ENCODE measurements at places on chromosomes 2 and 18.

- DNase-seq: no peak
Measured at GRCh38 chr2:150872756-150873395, 385.4 kb upstream of the RND3 start.

DNA sequence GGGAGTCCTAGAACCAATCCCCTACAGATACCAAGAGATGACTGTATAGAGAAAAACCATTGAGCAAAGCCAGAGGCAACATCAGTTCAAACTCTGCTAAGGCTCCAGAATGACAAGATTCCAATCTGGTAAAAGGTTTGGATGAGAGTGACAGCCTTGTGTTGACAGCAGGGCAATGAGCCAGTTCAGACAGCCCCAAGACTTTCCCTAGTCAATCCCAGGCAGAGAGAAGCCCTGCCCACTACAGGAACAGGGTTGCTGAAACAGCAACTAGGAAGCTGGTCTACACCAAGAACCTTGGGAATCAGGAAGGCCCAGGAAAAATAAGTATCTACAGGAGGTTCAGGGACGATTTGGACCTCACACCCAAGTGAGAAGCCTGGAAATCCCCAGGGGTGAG, 3.3 kb downstream of the PSTPIP2 start:
- no peak for DNase-seq

DNA sequence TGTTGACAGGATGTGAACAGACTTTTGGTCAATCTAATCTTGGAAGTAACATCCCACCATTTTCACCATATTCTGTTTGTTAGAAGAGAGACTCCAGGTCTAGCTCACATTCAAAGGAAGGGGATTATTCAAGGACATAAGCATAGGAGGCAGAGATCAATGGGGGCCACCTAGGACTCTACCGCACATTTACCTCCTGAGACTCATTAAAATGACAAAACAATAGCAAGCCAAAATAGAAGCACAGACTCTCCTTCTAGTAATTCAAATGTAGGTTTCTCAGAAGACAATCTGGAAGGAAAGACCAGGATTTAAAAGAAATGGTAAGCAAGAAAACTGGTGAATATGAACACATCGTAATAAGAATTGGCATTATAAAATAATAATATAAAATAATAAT, 156.4 kb upstream of the KYNU start:
- DNase-seq: no peak

DNA sequence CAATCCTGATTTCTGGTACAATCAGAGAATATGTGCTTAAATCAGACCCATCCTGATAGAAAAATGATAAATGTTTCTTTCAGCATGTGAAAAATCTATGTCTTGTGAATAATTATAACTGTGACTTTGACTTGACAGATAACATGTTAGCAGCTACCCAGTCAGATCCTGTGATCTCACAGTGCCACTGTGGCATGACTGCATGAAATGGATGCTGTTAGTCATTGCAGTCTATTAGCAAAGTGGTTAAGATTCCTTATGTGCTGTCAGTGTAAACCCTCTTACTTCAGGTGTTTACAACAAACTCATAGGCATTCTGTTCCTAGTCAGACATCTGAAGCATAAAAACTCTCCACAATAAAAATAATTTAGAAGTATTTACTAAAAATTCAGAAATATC, 244.6 kb upstream of the RND3 start:
- DNase-seq: no peak

- no peak for DNase-seq
Measured at GRCh38 chr2:30847329-30847728, 40.1 kb upstream of the CAPN13 start.

DNA sequence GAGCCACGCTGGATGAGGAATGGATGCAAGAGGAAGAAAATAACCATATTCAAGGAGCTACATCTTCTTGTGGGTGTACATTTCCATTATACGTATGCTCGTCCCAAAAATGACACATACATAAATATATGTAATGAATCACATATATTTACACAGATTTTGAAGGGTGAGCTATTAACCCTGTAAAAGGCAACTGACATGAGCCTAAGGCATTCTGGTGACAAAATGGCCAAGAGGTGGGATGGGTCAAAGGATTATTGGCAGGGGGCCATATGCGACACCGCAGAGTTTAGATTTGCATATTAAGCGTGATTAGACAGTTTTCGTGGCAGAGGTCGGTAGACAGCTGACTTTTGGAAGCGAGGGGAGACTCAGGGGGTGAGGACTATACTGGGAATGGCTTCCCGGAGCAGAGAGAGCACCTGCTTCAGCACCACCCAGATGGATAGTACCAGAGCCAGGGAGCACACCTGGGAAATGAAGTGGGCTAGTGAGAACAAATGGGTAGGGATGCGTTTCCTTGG, 431 bp upstream of the CNRIP1 start:
- no peak for DNase-seq

GRCh38 chr2:235570256-235570655, 76.4 kb downstream of the AGAP1 start:
- DNase-seq: no peak

DNA sequence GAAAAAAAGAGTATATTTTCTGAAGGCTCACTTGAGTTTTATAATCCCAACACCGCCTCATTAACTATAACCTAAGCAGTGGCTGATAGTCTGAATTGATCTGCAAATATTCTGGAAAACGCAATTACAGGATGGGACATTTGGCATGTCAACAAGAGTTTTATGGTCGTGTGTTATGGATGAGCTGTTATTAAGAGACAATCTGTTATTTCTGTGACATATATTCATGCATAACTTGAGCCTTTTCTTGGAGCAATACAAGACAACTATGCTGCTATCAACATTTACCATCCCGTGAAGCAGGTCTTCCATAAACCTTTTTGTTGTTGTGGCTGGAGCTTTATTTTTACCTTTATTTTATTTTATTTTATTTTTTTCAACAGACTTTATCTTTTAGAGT, 164.4 kb downstream of the SCG2 start:
- DNase-seq: no peak
